ENCODE measurements at places on chromosomes 5 and 9. TPM values are rescaled to one million over a fixed set of nuclear protein-coding genes. Genes with fewer than 3 reads are reported as not detected.

GRCh38 chr5:75610201-75610600, 1.1 kb upstream of the ANKDD1B start:
- DNase-seq, result no peak

- peak; percentile 40 for DNase-seq
Observed at GRCh38 chr9:5892456-5893133, 1.9 kb downstream of the MLANA start.

- DNase-seq, result no peak
Observed at GRCh38 chr9:90770182-90770738, 31.4 kb upstream of the SYK start.

GRCh38 chr9:7549249-7549648, 250.3 kb downstream of the DMAC1 start:
- no peak for DNase-seq

DNA sequence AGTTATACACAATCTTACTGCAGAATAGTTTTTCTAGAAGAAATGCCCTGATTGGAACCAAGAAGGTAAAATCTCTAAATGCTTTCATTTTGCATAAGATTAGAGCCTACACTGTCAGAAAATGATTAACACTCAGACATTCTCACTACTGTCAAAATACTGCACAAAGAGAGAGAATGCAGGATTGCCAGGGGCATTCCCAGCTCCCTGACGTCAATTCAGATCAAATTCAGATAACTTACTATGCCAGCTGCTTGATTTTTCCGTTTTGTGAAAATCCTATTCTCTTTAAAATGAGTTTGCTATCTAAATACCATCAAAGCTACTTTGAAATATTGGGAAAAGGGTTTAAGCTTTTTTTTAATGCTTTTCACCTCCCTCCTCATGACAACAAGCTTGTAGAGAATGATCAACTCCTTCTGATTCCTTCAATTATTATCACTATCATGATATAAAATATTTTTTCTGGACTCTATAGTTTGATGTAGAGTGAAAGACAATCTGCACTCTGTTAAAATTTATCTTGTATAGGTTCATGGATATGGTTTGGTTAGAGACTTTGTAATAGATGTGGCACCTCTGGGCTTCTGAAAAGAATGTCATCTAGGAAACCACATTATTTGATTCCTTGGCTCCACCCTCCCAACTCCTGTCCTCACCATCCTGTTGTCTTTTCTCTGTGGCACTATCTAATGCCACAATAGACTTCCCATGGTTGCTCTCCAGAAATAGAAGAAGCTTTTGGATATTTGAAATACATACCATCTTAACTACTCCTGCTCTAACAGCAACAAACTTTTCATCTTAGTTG, 407.7 kb downstream of the PDE4D start:
- DNase-seq, result peak; percentile 48

- DNase-seq, result no peak
Observed at GRCh38 chr9:70094747-70095146, 51.1 kb downstream of the MAMDC2 start.

- no peak for DNase-seq
Observed at GRCh38 chr5:67620424-67621397, 424.1 kb upstream of the CD180 start.

DNA sequence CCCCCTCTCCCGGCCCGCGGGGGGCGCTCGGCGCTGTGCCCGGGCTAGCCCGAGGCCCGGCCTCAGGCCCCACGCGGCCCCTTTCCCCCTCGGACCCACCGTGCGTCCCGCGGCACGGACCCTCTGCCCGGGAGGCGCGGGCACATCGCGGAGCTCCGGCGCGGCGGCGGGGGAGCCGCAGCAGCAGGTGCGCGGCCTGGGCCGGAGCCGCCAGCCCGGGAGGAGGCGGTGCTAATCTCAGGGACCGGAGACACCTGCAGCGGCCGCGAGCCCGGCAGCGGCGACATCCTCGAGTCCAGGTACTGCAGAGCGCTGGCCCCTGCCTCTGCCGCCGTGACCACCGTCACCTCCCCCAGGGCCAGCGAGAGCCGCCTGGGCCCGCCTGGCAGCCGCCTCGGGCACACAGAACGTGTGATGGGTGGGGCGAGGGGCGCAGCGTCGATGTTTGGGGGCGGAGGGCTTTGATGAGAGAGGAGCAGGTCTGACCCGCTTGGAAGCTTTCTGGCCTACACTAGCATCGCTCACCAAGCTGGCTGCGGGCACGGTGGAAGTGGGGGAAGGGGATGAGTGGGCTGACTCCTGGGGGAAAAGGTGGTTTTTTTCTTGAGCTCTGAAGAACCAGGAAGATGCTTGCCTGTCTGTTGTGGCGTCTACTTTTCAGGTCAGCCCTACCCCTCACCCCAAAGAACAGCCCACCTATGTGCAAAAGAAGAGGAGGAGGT, 524 bp downstream of the CYFIP2 start:
- DNase-seq, result no peak

- no peak for DNase-seq
Observed at GRCh38 chr9:115213818-115214334, 95.9 kb upstream of the TNC start.

DNA sequence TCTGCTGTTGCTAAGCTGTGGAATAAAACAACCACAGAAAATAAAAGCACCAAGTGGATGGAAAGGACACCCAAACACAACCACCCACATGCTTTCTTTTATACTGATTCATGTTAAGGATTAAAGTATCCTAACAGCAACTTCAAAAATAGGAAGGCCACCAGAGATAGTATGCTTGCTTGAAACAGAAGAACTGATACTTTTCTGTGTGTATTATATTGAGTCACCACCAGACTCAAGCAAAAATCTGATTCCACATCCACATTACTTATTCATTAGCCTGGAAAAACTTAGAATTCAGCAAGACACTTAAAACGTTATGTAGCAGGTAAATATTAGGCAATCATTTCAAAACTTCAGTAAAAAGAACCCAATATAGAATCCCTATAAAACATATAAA, 52.3 kb downstream of the ZDHHC21 start:
- no peak for DNase-seq

GRCh38 chr9:127083138-127083980, 39.1 kb downstream of the ANGPTL2 start:
- DNase-seq, result no peak

DNA sequence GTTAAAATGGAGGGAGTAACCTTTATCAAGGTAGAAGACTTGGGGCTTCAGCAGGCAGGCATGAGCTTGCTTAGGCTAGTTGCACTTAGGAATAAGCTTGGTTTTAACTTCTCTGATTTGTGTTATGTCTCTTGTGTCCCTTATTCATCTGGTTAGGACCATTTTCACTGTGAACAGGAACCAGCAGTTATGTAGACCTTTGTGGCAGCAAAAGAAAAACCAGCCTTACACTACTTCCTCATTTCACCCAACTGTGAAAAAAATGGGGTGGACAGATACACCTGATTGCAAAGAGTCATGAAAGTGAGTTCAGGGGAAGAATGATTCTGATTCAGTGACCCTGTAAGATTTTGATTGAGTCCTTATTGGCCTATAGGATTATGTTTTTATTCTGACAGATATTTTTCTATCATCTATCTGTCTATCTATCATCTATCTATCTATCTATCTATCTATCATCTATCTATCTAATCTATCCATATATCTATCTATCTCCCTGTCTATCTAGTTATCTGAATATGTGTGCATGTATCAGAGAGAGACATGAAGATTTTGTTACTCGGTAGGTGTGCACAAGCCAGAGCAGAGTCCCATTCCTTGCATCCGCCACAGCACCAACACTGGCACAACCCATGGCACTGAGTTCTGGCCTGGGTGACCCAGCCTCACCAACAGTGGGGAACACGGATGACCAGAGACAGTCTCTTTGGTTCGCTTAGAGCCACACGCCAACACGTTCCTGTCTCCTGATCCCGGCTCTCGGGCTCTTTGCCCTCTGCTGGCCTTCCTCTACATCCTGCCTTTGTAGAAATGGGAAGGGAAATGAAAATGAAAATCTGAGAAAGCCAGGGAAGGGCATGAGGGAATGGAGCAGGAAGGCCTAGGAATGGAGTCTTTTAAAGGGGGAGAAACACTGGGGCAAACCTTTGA, 1.3 kb upstream of the ZNF366 start:
- no peak for DNase-seq

DNA sequence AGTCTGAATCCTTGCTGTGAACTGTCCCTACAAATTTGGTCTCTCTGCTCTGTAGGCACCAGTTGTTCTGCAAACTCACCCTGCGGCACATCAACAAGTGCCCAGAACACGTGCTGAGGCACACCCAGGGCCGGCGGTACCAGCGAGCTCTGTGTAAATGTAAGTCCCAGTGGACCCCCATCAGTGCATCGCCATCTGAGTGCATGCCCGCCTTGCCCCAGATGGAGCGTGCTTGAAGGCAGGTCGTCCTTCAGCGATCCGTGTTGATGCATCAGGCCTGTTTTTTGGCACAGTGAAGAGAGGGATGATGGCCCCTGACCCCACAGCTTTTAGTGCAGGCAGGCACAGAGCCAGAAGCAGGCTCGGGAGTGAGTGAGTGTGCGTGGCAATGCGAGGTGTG, 1.3 kb downstream of the SURF2 start:
- DNase-seq, result no peak

DNA sequence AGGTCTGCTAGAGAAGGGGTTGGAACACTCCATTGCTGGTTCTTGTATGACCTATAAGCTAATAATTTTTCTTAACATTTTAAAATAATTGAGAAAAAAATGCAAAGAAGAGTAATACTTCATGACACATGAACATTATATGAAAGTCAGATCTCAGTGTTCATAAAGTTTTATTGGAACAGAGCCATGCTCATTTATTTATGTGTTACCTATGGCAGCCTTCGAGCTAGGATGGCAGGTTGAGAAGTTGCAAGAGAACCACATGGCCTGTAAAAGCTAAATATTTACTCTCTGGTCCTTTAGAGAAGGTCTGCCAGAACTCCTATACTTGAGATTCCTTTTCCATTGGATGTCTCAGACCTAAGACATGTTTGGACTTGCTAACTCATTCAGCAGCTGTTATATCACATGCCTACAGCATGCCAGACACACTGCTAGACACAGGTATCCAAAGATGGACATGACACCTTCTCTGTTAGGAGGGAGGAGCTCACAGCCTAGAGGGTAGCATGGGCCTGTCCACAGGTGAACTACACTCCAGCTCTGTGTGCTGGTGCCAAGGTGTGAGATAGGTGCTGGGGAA, 304.3 kb downstream of the ARHGAP26 start:
- DNase-seq, result no peak

GRCh38 chr9:125507226-125507625, 199.8 kb downstream of the MAPKAP1 start:
- DNase-seq, result no peak

GRCh38 chr9:123093141-123093540, 59.7 kb downstream of the GPR21 start:
- no peak for DNase-seq

GRCh38 chr9:93582550-93582949, 6.2 kb downstream of the PHF2 start:
- DNase-seq, result no peak

GRCh38 chr5:107806705-107807104, 136.0 kb upstream of the EFNA5 start:
- DNase-seq, result no peak

The SCGB3A2 gene
- not detected for total RNA-seq

The KLF9 gene
- 43.1 TPM for total RNA-seq

The IQGAP2 gene
- total RNA-seq, result 0.98 TPM

The ALAD gene
- total RNA-seq, result 17.7 TPM

The ASPN gene
- total RNA-seq, result not detected

The HMMR gene
- 47.6 TPM for total RNA-seq

The LCN15 gene
- 0.05 TPM for total RNA-seq

The HSD17B3 gene
- not detected for total RNA-seq

All from SK-MEL-5 (cell line).